KG1 (cell line): ENCODE measurements at places on chromosomes 13 and 19.

DNA sequence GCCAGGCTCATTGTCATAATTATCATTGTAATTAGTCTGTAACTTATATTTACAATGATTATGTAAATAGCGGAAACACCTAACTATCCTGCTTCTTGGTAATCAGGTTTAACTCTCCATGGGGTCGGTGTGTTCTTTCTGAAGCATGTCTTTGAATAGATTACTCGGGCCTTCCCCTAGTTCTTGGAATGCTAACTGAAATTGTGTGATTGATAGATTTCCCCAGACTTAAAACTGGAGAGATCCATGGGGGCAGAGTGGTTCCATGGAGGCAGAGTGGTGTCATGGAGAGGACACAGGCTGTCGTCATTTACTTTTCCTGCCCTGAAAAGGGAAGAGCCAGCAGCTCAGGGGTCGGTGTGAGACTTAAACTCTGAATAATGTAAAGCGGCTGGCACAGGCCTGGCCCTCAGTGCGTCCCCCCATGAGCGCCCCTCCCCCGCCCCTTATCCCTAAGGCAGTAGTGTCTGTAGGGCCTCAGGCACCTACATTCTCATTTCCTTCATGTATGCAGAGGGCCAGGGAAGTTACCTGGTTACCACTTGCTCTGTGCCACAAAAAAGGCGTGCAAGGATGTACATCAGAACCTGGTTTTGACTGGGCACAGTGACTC lies 225.1 kb downstream of the TM9SF2 start:
- no peak for DNase-seq

- DNase-seq = no peak
Measured at GRCh38 chr19:5395556-5395955, 54.9 kb upstream of the PTPRS start.

GRCh38 chr13:47932950-47933923 lies 67.8 kb downstream of the SUCLA2 start:
- DNase-seq = peak; percentile 25

GRCh38 chr19:50921426-50922316 lies 10.5 kb upstream of the KLK4 start:
- no peak for DNase-seq
